ENCODE measurements at places on chromosomes 2 and 18.
A peak's percentile ranks its signal among the peaks of the same experiment; 100 is the strongest.

DNA sequence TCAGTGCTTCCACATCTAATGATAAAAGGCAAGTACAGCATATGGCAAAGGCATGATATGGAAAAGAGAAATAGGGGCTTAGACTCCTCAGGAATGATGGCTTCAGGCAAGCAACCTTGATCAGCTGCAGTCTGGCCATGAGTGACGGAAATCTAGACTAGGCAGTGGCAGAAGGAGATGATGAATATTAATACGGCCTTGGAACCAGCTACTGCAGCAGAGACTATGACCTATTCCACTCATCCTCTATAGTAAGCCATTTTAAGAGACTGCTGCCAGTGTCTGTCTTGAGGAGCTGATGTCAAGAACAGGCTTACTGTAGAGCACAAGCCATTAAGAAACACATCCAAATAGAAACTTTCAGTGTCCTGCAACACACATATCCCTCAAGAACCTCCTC, 23.7 kb downstream of the ASXL2 start:
- peak overlapping the region; percentile 67 for H3K27ac ChIP-seq
- H3K27me3 ChIP-seq: no peaks in the 10 kb centered on the region
- no peak for DNase-seq
- peaks cover 52% of the 10 kb centered on the region for H3K4me1 ChIP-seq

DNA sequence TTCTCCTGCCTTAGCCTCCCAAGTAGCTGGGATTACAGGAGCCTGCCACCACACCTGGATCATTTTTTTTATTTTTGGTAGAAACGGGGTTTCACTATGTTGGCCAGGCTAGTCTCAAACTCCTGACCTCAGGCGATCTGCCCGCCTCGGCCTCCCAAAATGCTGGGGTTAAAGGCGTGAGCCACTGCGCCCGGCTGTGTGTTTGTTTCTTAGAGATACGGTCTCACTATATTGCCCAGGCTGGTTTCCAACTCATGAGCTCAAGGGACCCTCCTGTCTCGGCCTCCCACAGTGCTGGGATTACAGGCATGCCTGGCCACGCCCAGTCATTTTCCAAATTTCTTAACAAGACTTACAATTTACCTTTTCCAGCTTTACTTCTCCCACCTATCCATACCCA, 940 bp upstream of the MRPL19 start:
- no peaks in the 10 kb centered on the region for H3K36me3 ChIP-seq
- H3K4me1 ChIP-seq: peaks cover 63% of the 10 kb centered on the region
- H3K27ac ChIP-seq: peak overlapping the region; percentile 92
- no peaks in the 10 kb centered on the region for H3K27me3 ChIP-seq
- no peak overlapping the region for H3K4me3 ChIP-seq

DNA sequence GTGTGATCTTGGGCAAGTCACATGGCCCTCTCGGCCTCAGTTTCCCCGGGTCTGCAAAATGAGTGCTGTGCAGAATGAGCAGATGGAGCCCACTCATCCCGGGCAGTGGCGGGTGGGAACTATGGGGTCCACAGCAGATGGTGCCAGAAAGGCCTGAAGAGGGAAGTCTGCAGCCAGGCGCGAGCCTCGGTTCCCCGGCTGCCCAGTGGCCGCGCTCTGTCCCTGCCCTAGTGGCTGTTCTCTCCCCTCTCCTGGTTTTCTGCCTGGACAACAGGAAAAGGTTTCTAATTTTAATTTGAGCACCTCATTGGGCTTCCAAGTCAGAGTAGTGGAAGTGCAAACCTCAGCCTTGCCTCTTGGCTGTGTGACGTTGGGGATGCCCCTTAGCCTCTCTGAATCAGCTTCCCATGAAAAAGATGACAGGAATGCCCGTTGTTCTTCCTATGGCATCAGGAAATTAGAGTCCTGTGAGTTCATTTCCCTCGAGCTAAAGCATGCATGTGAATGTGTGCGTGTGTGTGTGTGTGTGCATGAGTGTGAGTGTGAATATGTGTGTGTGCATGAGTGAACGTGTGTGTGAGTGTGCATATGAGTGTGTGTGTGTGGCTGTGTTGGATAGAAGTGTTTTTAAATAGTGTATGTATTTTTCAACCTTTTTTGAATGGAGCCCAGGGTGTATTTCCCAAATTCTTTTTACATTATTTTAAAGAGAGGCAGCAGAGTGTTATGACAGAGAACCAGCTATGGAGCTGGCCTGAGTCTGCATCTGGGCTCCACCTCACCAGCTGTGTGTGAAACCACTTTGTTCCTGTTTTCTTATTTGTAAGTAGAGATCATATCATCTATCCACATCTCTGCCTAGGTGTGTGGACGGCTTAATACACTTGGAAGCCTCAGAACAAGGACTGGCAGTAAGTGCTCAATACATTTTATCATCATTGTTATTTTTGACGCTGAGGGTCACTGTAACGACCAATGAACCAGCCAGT, 41.3 kb downstream of the RRM2 start:
- H3K36me3 ChIP-seq: no peaks in the 10 kb centered on the region
- H3K4me3 ChIP-seq: no peak overlapping the region
- no peaks in the 10 kb centered on the region for H3K27me3 ChIP-seq
- DNase-seq: no peak

DNA sequence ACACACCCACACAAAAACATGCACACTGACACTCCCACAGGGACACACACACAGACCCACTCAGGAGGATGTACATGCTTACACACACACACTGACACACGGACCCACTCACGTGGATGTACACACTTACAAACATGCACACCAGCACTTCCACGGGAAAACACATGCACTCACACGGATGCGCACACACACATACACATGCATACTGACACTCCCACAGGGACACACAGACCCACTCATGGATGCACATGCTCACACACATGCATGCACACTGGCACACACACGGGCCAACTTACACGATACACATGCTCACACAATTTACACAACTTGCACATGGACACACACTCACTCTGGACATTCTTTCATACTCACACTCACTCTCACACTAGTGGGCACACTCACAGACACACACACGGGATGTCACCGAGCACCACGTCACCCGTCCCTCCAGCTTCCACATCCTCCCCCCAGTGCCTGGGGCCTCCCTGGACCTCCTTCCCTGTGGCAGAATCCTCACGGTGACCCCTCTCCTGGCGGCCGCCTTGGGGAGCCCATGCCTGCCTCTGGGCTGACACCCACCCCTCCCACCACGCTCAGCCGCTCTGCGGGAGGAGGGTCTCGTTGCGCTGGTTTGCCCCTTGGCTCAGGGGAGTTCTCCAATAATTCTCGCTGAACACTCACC, 58.5 kb downstream of the TWIST2 start:
- DNase-seq: no peak
- no peak overlapping the region for H3K4me3 ChIP-seq
- H3K36me3 ChIP-seq: no peaks in the 10 kb centered on the region
- H3K27ac ChIP-seq: no peak overlapping the region

DNA sequence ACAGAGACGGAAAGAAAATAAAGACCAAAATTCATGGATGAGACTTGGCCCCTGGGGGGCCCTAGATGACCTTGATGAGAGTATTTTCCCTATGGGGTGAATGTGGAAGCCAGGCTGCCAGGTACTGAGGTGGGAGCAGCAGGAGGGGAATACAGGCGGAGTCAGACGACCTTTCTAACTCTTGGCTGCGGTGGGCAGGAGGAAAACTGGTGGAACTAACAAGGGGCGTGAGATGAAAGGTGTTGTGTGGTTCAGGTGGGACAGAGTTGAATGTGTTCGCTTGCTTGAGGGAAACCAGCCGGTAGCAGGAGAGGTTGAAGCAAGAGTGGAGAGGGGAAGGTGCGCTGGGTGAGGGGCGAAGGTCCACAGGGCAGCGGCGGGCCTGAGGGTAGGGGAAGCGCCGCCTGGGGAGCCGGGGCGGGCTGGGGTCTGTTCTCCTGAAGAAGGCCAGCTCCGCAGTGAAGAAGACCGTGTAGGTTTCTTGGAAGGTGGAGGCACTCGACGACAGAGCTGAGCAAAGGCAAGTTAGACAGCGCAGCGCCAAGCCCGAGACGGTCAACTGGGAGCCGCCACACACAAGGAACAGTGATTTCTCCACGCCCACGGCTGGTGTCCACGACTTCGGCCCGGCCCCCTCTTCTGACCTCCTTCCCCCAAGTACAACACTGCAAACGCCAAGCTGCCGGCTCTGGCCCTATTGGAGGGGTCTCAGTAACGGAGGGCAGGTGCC, 61.7 kb downstream of the GNAL start:
- H3K27ac ChIP-seq: no peak overlapping the region
- peaks cover 39% of the 10 kb centered on the region for H3K27me3 ChIP-seq
- no peaks in the 10 kb centered on the region for H3K36me3 ChIP-seq

- no peak for DNase-seq
- peaks cover 22% of the 10 kb centered on the region for H3K4me1 ChIP-seq
- no peaks in the 10 kb centered on the region for H3K27me3 ChIP-seq
- H3K4me3 ChIP-seq: no peak overlapping the region
- H3K36me3 ChIP-seq: no peaks in the 10 kb centered on the region
- no peak overlapping the region for H3K27ac ChIP-seq
Measured at GRCh38 chr2:24411488-24412151, 51.3 kb upstream of the ITSN2 start.

DNA sequence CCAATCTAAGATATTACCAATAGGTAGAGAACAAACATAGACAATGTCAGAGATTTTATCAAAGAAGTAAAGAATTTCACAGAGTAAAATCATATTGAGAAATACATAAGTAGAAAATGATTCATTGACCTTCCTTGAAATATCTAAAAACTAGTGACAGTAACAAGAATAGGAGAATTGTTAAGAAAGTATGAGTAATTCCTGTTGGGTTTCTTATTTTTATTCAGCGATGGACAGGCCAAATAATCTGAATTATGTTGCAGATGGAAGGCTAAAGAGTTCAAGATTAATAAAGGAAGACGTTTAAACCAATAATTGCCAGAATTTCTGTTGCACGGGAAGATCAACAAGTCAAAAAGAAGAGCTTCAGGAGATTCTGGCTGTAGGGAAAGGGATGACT, 163.4 kb upstream of the RASGRP3 start:
- H3K4me3 ChIP-seq: no peak overlapping the region
- DNase-seq: no peak
- no peaks in the 10 kb centered on the region for H3K27me3 ChIP-seq

DNA sequence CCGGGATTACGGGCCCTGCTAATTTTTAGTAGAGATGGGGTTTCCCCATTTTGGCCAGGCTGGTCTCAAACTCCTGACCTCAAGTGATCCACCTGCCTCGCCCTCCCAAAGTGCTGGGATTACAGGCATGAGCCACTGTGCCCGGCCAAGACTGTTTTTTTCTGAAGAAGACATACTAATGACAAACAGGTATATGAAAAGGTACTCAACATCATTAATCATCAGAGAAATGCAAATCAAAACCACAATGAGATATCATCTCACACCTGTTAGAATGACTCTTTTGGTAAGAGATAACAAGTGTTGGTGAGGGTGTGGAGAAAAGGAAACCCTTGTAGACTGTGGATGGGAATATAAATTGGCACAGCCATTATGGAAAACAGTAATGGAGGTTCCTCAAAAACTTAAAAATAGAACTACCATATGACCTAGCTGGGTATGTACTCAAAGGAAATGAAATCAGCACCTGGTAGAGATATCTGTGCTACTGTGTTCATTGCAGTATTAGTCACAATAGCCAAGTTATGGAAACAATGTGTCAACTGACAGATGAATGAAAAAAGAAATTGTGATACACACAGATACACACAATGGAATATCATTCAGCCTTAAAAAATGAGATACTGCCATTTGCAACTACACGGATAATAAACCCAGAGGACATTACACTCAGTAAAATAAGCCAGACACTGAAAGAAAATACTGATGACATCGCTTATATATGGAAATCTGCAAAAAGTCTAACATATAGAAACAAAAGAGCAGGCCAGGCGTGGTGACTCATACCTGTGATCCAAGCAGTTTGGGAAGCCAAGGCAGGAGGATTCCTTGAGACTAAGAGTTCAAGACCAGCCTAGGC, 20.8 kb downstream of the SOS1 start:
- H3K4me3 ChIP-seq: no peak overlapping the region
- no peak for DNase-seq
- H3K4me1 ChIP-seq: peaks cover 52% of the 10 kb centered on the region
- no peak overlapping the region for H3K27ac ChIP-seq
- no peaks in the 10 kb centered on the region for H3K27me3 ChIP-seq
- no peaks in the 10 kb centered on the region for H3K36me3 ChIP-seq

DNA sequence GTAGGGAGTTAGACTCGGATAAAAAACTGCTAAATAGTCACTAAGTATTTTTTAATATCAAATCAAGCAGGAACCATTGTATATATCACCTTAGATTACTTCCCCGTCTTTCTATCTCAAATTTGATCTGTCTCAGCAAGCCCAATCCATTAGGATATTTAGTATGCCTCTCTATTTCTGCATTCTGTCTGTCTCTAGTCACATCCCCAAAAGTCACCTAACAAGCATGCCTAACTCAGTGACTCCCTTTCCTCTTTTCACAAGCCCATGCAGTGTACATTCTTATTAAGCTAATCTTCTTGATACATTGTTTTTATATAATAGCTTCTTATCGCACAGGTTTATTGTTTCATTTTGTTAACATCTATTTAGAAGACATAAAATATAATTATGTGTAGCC, 57.8 kb downstream of the PDE1A start:
- no peak overlapping the region for H3K27ac ChIP-seq
- no peak for DNase-seq
- H3K27me3 ChIP-seq: no peaks in the 10 kb centered on the region
- no peak overlapping the region for H3K4me3 ChIP-seq

- no peak overlapping the region for H3K4me3 ChIP-seq
Measured at GRCh38 chr2:65146078-65146477, 16.2 kb upstream of the RAB1A start.

GRCh38 chr2:63048367-63049171, 2.1 kb upstream of the OTX1 start:
- H3K4me3 ChIP-seq: no peak overlapping the region
- no peak overlapping the region for H3K27ac ChIP-seq
- no peak for DNase-seq
- H3K36me3 ChIP-seq: peaks cover 4% of the 10 kb centered on the region

DNA sequence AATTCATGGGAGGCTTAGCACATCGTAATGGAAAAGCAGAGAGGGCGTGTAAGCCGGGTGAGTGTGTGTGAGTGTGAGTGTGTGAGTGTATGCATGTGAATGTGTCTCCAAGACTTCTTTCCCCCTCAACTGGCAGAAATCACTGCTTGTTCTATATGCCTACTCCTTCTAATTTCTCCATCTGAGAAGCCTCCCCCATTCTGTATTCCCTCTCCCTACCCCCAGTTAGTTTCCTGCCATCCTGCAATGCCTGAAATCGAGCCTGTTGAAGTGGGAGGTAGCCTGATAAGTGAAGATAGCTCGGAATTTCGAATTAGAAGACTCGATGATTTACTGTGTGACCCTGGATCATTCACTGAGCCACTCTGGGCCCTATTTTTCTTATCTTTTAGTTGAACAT, 30.0 kb upstream of the YWHAQ start:
- H3K27me3 ChIP-seq: no peaks in the 10 kb centered on the region
- no peak overlapping the region for H3K27ac ChIP-seq

GRCh38 chr2:224909885-224910573, 132.2 kb downstream of the DOCK10 start:
- H3K4me1 ChIP-seq: peaks cover 14% of the 10 kb centered on the region
- peak; percentile 17 for DNase-seq
- no peaks in the 10 kb centered on the region for H3K27me3 ChIP-seq
- H3K36me3 ChIP-seq: no peaks in the 10 kb centered on the region
